CD4-positive, alpha-beta T cell treated with Interleukin-1 beta for 1 hour (primary cell): ENCODE measurements at places on chromosomes 12 and 14.
A peak's percentile ranks its signal among the peaks of the same experiment; 100 is the strongest.

DNA sequence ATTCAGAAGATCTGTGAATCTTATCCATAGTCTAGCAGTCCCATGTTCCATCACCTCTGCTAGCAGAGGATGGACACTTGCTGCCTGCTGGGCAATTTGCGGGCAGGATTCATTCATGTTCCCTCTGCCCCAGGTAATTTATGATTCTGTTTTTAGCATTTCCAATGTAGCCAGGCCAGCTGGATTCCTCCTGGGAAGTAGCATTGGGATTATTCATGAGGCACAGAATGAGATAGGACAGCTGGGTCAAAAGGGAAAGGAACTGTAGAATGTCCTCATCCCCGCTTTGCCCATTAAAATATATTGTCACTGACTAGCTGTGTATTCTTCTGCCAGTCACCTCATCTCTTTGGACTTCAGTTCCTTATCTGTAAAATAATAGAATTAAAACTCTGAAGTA lies 68.7 kb downstream of the SLC35F4 start:
- no peak for DNase-seq

DNA sequence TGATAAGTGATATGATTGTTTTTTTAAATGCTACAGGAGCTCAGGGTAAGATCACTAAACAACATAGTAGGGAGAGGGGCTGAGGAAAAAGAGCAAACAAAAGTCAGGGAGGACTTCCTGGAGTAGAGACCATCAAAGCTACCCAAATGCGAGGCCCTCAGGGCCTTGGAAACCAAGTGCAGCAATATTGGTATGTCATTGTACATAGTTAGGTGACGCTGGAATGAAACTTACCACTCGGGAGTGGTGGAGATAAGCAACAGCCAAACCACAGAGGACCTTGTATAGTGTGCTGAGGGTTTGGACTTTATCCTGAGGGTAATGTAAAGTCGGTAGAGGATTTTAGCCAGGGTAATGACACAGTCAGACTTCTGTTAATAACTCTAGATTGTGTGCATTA lies 13.8 kb downstream of the KITLG start:
- DNase-seq, result no peak

GRCh38 chr12:49888461-49889151 lies 15.1 kb downstream of the FAIM2 start:
- DNase-seq, result no peak

- DNase-seq, result no peak
Observed at GRCh38 chr12:70660620-70661219, 23.5 kb upstream of the PTPRB start.

GRCh38 chr12:102757882-102758226 lies 159.2 kb downstream of the PAH start:
- no peak for DNase-seq

- DNase-seq, result no peak
Observed at GRCh38 chr14:99627510-99628381, 17.2 kb upstream of the HHIPL1 start.

DNA sequence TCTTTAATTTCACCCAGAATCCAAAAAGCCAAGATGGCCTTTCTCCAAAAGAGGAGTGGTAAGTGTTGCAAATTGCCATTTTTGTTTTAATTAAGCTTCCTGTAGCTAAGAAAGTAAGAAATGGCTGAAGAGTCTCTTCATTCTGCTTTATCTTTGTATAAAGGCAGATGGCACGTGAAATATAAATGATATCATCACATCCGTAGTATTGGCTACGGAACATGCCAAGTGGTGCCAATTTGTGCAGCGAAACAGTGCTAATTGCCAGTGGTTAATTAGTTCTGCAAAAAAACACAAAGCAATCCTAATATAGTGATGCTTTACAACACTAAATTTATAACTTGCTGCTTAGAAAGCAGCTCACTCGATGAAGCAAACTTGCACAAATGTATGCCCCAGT lies 29.4 kb downstream of the PLEKHG7 start:
- no peak for DNase-seq

- DNase-seq, result no peak
Observed at GRCh38 chr14:53855127-53855526, 101.5 kb downstream of the BMP4 start.

- no peak for DNase-seq
Observed at GRCh38 chr12:117294189-117294603, 67.2 kb downstream of the NOS1 start.

DNA sequence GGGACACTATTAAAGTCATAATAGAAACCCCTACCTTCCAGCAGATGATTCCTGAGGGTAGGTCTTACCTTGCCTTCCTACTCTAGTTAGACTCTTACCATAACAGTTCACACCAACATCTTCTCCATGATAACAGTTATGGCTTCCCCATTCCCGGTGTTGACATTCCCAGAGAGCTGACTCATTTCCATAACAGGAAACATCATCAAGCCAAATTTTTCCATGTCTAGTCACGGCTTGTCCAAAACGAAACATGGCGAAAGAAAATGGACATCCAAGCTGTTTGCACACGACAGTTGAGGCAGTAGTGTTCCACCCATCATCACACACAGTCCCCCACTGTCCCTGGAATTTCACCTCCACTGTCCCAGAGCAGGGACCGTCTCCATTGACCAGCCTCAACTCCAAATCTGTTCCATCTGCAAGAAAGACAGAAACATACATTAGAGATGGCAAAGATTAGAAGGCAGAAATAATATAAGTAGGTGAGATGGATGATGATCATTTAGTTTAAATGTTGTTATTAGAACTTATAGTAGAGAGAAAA lies 10.6 kb downstream of the CD163L1 start:
- no peak for DNase-seq

- DNase-seq, result no peak
Observed at GRCh38 chr14:92924247-92924646, 1.3 kb downstream of the CHGA start.

DNA sequence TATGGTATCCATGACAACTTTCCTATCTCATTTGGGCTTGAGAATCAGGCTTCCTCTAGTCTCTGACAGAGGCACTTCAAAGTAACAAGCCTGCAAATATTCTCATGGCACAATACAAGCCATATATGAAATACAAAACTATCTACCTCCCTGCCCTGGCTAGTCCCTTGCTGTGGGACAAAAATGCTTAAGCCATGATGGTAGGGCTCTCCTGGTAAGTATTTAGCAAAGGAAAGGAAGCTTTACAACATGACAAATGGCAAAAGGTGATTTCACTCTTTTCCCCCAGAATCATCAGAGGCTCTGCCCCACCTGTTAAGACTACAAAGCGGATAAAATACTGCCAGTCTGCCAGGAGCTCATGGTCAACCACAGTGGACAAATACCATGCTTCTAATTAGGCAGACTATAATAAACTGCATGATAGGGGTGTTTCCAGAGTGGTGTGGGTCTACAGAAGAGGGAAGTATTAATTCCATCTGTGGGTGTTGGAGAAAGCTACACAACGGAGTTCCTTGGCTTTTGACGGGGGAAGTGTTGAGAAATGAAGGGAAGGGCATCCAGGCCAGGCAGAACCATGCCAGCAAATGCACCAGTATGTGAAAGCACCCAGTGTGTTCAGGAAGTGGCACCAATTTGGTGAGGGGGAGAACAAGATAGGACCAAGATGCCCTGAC lies 92.9 kb downstream of the SPTSSA start:
- no peak for DNase-seq

DNA sequence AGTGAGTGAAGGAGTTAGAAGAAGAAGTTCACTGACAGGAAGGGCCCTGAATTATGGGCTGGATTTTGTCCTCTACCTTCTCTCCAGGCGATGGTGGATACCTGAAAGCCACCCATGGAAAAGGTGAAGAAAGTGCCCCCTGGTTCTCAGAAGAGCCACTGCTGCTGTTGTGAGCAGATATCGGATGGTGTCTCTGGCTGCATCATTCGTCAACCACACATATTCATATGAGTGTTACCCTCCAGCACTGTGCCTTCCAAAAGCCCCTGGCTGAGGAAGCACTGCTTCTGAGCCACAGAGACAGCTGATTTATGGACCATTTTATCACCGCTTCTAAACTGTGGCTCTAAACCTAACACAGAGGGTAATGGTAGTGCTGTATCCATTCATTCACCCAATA lies 2.0 kb upstream of the ACTN1 start:
- no peak for DNase-seq

DNA sequence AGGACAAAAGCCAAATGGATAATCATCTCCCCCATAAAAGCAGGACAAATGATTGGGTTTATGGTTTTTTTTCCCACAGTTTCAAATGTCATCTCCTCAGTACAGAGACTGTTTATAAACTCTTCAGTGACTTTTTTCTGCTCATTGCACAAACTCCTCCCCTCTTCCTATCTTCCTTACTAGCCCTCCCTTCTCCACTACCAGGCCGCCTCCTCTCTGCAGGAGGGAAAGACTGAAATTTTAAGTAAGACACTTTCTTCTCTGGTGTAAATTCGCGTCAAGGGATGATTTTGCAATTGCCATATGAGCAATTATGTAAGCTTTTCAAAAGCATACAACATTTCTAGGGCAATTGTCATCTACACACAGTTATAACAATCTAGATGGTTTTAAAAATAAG lies 37.0 kb downstream of the BTG1 start:
- DNase-seq, result no peak

- no peak for DNase-seq
Observed at GRCh38 chr12:82461393-82461792, 103.1 kb downstream of the METTL25 start.

- no peak for DNase-seq
Observed at GRCh38 chr14:75667099-75667765, 6.2 kb downstream of the TTLL5 start.

DNA sequence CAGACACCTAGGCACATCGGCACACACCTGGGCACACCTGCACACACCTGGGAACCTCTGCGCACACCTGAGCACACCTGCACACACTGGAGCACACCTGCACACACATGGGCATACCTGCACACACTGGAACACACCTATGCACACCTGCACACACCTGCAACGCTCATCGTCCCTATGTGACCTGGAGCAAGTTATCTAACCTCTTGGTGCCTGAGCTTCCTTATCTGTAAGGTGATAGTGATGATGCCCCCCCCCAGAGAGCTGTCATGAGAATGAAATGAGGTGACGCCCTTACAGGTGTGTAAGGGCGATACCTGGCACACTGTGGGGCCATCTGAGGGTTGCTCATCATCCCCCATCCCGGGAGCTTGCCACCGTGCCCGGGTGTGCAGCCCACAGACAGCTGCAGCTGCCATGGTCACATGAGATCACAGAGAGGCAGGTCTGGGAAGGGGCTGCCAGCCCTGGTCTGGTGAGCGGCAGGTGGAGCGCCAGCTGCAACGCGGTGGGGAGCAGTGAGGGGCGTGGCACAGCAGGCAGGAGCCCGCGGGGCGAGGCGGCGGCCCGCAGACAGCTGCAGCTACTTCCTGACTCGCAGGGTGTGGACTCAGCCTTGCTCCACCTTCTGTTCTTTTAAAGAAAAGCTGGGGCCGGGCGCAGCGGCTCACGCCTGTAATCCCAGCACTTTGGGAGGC lies 59.9 kb upstream of the FBRSL1 start:
- DNase-seq, result peak; percentile 84

- no peak for DNase-seq
Observed at GRCh38 chr12:5467931-5468330, 36.0 kb downstream of the NTF3 start.

- DNase-seq, result no peak
Observed at GRCh38 chr12:85632390-85632789, 203.8 kb downstream of the RASSF9 start.

GRCh38 chr12:795305-795704 lies 42.9 kb downstream of the WNK1 start:
- peak; percentile 28 for DNase-seq

GRCh38 chr14:83085725-83086124 lies 1552.1 kb upstream of the SEL1L start:
- no peak for DNase-seq

DNA sequence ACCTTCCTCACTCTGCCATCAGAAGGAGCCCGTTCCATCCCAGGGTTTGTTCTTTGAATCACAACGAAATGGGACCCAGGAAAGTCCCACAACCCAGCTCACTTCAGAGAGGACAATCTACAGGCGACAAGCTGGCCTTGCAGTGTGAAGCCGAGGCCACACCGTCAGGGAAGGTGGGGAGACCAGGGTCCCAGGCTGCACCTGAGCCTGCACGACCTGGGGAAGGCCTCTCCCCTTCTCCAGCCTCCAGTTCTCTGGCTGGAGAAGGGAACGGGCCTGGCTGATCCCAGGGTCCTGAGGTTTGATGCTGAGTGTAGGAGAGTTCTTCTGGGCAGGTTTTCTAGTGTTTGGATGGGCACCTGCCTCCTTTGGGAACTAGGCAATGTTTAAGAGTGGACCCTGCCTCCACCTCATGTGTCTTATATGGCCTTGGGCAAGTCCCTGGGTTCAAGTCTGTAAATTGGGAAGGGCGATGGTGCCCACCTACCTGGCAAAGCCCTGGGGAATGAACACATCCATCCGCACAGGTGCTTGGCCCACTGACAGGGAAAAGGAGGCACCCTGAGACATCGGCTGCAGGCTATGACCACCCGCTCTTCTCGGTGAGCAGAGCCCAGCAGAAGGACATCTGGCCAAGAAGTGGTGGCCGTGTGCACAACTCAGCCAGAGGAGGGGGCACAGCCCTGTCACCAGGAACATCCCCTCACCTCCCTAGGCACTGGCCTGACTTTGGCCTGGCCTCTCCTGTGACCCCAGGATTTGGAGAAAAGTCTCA lies 77.9 kb upstream of the BCL11B start:
- no peak for DNase-seq

GRCh38 chr12:1470051-1470450 lies 124.3 kb downstream of the FBXL14 start:
- DNase-seq, result no peak

GRCh38 chr12:123498126-123498825 lies 35.2 kb downstream of the RILPL1 start:
- DNase-seq, result no peak

GRCh38 chr14:22481546-22481945 lies 107.5 kb downstream of the DAD1 start:
- no peak for DNase-seq

- DNase-seq, result no peak
Observed at GRCh38 chr14:99670361-99671234, 13.5 kb upstream of the CYP46A1 start.

DNA sequence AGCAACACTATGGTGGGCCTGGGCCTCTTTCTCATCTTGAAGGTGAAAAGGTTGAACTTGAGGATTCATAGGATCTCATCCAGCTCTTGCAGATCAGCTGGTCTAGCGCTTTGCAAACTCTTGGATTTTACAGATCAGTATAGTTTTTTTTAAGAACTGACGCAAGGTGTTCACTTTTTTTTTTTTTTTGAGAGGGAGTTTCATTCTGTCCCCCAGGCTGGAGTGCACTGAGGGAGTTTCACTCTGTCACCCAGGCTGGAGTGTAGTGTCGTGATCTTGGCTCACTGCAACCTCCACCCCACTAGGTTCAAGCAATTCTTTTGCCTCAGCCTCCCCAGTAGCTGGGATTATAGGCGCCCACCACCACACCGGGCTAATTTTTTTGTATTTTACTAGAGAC lies 20.4 kb upstream of the LGMN start:
- DNase-seq, result no peak

GRCh38 chr12:72281126-72281525 lies 9.0 kb downstream of the TRHDE start:
- DNase-seq, result no peak

DNA sequence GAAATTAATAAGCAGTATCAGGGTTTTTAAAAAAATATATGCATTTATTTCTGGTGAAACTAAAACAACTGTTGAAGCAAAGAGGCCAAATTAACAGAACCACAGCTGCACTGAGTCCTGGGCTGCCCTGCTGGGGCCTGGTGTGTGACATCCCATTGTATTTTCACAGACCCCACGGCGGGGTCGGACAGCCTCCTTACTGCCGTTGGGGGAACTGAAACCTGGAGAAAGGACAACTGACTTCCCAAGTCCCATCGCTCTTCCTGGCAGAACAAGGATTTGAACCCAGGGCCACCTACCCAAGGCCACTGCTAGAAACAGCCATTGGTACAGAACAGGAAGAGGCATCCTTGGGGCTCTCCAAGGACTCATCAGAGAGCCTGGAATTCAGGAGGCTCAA lies 114.8 kb upstream of the SFSWAP start:
- no peak for DNase-seq
